Activated CD4-positive, CD25-positive, alpha-beta regulatory T cell treated with anti-CD3 and anti-CD28 coated beads, Interleukin-2, amount 50 U/mL, for 16 hours (primary cell): ENCODE measurements at places on chromosomes 2 and 18.

- DNase-seq, result no peak
Observed at GRCh38 chr2:10400568-10400977, 47.6 kb downstream of the ODC1 start.

DNA sequence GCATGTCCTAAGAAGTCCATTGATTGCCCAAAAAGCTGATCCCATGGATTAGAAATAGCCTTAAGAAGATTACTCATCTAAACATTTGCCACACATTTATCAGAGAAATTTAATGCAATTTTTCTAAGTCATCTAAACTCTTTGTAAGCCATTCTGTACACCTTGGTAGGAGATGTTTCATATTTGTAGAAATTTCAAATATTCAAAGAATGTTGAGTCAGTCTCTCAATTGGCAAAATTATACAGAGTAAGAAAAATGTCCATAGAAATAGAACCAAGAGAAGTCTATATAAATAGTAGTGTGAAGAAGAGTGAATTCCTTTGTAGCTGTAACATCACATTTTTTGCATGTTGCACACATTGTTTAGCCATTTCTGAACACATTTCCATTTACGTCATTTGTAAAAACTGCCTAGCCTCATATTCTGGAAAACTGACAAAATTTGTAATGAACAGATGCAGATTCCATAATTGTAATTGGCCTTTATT is 128.6 kb downstream of the MSTN start:
- no peak for DNase-seq

DNA sequence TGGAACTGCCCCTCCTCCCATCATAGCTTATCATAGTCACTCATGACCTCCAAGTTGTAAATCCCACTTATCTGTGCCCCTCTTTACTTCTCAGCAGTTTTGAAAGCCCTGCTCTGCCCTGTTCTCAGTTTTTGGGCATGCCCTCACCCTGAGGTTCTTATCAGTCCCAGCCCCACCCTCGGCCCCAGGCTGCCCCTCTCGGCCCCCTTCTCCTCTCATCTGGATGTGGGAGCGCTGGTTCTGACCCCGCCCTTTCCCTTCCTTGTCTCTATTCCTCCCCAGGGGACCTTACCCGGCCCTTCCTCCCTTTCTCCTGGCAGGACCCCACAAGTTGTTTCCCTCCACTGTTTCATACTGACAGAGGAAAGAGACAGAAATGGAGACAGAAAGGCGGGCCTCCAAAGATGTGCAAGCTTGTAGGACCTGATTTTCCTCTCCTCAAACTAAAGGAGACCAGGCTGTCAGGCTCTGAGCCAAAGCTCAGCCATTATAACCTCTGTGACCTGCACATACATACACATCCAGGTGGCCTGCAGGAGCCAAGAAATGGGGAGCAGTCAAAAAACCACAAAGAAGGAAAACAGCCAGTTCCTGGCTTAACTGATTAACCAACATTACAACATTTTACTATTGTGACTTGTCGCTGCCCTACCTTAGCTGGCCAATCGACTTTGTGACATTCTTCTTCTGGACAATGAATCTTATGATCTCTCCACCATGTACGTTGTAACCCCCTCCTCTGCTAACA is 171.0 kb upstream of the HS6ST1 start:
- DNase-seq, result no peak

DNA sequence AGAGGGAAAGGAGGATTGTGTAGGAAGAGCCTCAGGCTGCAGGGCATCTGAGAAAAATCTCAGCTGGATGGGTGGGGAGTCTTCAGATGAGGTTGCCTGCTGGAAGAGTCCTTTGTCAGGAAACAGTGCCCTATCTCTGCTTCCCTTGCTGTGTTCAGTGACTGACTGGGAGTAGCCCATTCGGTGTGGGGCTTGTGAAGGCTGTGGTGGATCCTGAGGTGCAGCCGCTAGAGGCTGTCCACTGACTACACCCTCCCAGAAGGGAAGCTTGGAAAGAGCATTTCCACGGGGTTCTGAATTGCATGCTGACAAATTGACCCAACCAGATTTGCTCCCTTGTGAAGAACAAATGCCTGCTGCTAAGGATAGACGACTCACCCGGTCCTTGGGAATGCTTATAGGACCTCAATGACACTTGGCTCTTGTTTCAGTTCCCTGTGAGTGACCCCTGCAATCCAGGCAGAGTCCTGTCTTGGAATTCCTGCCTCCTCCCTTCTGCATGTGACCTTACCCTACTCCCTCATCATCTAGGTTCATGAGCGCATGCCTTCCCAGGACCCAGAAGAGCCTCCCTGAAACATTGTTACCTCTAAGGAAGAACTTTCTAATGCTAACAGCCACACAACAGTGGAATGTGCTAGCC is 109.7 kb upstream of the FAM136A start:
- no peak for DNase-seq
